Stimulated activated CD8-positive, alpha-beta memory T cell treated with anti-CD3 and anti-CD28 coated beads, Interleukin-15, amount 100 ng/mL, for 1 hour (primary cell): ENCODE measurements at places on chromosomes 6 and 20.

- DNase-seq, result no peak
Observed at GRCh38 chr6:168719901-168720300, 278.9 kb downstream of the SMOC2 start.

- DNase-seq, result no peak
Observed at GRCh38 chr6:148677594-148678476, 69.0 kb upstream of the UST start.

GRCh38 chr6:75760320-75760719 is 11.3 kb downstream of the MYO6 start:
- DNase-seq, result no peak

DNA sequence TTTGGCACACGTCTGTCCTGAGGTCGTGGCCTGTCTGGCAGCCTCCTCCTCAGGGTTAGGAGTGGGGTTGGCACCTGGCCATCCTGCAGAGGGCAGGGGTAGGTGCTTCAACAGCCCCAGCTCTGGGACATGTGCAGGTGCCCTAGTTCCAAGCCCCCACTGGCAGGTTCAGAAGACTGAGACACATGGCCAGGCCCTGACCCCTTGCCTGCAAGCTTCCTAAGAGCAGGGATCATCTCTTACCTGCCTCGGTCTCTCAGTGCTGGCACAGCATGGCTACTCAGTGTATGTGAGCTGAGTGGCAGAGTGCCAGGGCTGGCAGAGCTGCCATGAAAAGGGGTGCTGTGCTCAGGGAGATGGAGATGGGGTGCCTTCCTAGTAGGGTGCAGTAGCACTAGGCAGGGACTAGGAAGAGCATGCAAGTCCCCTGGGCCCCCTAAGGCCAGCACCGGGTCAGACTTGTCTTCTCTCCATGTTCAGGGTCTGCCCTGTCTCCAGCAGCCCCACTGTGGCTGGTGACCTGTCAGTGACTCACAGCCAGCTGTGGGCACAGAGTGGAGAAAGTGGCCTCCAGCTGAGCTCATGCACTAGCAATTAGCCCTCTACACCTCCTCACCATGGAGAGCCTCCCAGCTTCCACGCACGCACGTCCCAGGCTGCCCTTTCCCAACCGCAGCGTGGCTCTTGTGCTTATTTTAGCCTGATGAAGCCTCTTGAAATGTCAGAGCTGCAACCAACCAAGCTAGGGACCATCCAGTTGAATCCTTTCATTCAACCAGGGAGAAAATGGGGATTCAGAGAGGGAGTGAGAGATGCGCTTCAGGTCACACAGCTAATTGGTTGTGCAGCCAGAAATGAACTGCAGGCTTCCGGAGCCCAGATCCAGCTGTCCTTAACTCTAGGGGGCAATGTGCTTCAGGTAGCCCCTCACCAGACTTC is 116.6 kb downstream of the MRPL14 start:
- DNase-seq, result no peak

DNA sequence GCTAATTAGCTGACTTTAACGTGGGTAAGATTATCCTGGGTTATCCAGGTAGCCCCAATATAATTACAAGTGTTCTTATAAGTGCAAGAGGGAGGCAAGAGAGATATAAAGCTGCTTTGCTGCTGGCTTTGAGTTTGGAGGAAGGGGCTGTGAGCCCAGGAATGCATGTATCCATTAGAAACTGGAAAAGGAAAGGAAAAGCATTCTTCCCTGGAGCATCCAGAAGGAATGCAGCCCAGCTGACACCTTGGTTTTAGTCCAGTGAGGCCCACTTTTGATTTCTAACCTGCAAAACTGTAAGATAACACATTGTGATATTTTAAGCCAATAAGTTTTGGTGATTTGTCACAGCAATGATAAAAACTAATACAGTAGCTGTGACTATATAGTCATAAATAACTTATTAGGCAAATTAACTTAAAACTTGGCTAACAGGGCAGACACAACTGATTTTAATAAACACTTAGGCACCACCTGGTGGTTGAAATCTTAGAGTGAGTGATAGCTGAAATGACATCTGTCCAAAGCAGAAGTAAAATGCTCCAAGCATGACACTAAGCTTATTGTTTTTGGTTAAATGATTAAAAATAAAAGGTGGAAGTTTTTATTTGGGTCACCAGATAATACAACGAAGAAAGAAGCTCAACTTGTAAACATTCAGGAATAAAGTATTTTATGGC is 35.6 kb downstream of the ADGRF4 start:
- DNase-seq, result no peak

DNA sequence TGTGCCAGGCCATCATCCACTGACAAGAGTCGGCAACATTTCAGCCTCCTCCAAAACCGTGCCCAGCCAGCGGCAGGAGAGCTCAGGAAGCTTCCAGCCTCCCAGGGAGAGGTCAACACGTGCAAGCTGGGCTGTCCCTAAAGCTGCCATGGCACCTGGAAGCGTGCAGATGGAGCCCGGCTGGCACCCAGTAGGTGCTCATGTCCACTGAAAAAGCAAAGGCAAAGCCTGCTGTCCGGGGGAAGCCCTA is 14.4 kb upstream of the TLDC2 start:
- DNase-seq, result no peak
